ENCODE measurements at places on chromosomes 3 and 15.

DNA sequence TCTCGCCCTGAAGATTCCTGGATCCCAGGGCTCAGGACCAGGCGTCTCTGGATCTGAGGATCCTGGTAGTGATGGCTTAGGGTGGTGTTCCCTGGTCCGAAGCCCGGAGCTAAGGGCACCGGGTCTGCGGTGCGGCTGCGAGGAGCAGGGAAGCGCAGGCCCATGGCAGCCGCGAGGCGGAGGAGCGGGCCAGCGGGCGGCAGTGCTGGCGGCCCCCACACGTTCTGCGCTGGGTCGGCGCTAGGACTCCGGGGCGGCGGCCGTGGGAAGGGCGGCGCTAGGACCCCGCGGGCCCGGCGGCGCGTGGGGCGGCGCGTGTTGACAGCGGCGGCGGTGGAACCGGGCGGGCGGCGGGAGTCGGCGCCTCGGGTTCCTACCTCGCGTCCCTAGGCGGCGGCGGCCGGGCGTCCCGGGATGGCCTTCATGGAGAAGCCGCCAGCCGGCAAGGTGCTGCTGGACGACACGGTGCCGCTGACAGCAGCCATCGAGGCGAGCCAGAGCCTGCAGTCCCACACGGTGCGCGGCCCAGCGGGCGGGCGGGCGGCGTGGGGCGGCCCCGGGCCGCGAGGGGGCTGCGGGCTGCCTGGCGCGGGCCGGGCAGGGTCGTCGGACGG is at the start of gene PXK:
TSS of gene PXK (plus strand) at position 318 of the 614 bp plus-strand sequence. CDS start at position 415, 97 bp downstream.
- DNase-seq, result peak; percentile 60

GRCh38 chr3:15989419-15989818 is 185.1 kb upstream of the GALNT15 start:
- DNase-seq, result no peak

- DNase-seq, result no peak
These were observed 64.3 kb upstream of the LEKR1 start for GRCh38 chr3:156761713-156762451.

- no peak for DNase-seq
These were observed 1.1 kb downstream of the CNBP start for GRCh38 chr3:129182390-129183185.

- DNase-seq, result no peak
These were observed 1026.8 kb upstream of the NR2F2 start for GRCh38 chr15:95303713-95304112.

DNA sequence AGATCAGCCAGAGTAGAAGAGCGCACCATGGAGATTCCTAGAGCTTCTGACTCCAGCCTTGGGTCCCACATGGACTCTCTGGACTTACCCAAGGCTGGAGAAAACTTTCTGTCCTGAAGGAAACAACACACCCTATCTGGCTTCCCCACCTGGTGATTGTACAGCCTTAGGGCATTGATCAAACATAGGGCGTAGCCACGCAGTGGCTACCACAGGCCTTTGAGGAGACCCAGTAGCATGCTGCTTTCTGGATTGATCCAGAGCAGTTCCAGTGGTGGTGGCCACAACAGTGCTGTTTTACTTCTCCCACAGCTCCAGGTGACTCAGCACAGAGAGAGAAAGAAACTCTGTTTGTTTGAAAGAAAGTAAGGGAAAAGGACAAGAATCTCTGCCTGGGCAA is 23.5 kb downstream of the PYDC2 start:
- no peak for DNase-seq

DNA sequence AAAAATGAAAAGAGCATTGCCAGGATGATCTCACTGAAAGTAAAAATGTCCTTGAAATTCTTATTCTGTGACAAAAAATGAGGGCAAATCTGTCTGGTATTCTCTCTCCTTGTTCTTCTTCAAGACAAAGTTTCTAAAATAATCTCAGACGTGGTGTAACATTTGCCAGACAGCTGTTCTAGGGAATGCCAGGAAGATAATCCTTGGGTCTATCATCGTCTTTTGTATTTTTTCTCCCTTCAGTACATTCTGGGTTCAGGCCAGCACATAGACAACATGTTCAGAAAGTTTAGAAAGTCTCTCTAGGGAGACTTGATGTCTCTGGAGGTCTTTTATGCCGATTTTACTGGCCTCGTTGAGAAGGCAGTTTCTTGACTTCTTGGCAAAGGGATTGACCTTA is 121.2 kb upstream of the HES1 start:
- no peak for DNase-seq

DNA sequence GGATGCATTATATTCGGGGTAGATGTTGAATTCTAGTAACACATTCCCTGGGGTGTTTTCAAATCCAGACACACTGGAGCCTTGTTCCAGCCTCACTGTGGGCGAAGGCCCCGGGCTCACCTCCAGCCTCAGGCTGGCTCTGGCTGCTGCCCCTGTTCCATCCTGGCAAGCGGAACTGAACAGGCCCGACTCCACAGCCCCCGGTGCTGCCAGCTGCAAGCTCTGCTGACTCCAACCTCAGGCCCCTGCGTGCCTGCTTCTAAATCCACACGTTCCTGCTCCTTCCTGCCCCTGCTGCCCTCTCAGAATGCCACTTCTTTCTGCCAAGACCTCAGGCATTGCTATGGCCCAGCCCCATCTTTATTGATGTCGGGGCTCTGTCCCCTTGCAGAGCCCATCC is 90.6 kb downstream of the LIPC start:
- no peak for DNase-seq

DNA sequence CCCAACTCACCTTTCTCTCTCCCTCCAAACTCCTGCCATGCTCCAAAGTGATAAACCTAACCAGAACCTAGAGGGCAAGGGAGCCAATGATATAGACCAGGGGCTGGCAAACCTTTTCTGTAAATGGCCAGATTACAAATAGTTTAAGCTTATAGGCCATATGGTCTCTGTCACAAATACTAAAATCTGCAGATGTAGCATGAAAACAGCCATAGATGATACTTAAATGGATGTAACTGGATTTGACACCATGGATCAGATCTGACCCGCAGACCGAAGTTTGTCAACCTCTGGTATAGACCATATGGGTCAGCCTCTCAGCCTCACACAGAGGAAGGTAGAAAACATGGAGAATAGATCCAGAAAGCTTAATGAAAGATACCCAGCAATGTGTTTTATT is 165.2 kb upstream of the STT3B start:
- DNase-seq, result no peak

- no peak for DNase-seq
These were observed 40.5 kb downstream of the PTPRG start for GRCh38 chr3:61601831-61602230.

GRCh38 chr3:58013973-58014649 is 5.9 kb downstream of the FLNB start:
- no peak for DNase-seq

DNA sequence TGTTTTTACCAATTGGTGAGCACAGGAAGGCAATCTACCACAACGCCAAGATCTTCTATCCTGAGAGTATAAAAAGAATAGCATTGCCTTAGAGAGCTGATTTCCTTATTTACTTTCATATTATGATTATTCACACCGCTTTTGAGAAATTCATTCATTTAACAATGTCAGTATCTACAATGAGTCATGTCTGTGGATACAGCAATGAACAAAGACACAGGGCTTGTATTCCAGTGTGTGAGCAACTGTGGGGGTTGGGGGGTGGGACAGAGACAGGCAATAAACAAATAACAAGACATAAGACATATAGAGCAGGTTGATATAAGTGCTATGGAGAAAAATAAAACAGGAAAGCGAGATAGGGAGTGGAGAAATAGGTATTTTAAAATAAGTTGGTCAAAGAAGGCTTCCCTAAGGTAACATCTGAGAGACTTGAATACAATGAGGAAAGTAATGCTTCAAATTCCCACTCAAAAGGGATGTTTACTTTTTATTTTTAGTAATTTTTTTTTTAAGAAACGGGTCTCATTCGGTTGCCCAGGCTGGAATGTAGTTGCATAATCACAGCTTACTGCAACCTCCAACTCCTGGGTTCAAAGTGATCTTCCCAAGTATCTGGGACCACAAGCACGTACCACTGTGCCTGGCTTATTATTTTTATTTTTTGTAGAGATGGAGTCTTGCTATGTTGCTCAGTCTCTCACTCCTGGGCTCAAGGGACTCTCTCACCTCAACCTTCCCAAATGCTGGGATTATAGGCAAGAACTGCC is 45.7 kb downstream of the PGBD4 start:
- DNase-seq, result no peak

GRCh38 chr3:168959731-168960130 is 703.8 kb downstream of the MECOM start:
- DNase-seq, result no peak
